Stimulated activated CD8-positive, alpha-beta memory T cell treated with anti-CD3 and anti-CD28 coated beads, Interleukin-15, amount 100 ng/mL, for 1 hour (primary cell): ENCODE measurements at places on chromosomes 1 and 21.

DNA sequence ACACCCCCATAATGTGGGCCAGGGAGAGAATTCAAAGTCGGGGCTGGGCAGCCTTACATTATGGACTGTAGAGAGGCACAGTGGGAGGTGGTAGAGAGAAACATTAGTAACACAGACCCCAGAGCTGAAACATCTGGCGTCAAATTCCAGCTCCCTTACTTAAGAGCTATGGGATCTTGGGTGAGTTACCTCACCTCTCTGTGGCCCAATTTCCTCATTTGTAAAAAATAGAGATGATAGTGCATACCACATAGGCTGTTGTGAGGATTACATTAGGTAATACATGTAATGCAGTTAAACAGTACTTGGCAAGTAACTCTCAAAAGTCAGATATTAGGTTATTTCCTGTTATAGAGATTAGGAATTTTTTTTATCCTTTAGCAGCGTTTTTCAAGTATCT lies 160.5 kb upstream of the KIAA0040 start:
- DNase-seq = no peak

DNA sequence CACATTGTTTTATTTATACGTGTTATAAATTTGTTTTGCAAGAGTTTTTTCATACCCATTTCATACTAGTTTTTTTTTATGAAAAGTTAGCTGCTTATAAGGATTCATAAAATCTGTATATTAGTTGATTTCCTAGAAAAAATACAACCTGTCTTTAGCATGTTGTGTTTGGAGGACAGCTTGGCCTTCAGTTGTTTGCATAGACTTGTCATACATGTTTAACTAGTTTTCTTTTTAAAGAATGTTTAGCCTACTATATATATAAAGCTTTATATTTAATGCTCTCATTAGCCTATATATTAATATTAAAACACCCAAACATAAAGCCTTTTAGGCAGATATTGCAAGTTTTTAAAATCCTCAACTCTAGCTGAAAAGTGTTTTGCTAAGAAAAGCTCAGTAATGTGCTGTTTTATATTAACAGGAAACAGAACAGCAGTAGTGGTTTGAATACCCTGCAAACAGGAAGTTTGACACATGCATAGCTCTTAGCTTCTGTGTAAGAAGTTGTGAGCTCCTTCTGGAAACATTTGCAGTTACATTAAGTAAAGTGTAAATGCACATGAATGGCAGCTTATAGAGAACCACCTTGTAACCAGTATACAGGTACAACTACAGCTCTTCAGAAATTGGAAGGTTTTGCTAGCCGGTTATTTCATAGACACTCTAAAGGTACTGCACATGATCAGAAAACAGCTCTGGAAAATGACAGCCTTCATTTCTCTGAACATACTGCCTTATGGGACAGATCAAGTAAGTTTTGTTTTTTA lies at the start of gene PRKACB:
PRKACB (plus strand) TSS at position 476 of the 770 bp plus-strand sequence; CDS start at position 567, 91 bp downstream.
- DNase-seq = no peak

- DNase-seq = no peak
Observed at GRCh38 chr1:92599184-92599583, 112.5 kb upstream of the GFI1 start.

DNA sequence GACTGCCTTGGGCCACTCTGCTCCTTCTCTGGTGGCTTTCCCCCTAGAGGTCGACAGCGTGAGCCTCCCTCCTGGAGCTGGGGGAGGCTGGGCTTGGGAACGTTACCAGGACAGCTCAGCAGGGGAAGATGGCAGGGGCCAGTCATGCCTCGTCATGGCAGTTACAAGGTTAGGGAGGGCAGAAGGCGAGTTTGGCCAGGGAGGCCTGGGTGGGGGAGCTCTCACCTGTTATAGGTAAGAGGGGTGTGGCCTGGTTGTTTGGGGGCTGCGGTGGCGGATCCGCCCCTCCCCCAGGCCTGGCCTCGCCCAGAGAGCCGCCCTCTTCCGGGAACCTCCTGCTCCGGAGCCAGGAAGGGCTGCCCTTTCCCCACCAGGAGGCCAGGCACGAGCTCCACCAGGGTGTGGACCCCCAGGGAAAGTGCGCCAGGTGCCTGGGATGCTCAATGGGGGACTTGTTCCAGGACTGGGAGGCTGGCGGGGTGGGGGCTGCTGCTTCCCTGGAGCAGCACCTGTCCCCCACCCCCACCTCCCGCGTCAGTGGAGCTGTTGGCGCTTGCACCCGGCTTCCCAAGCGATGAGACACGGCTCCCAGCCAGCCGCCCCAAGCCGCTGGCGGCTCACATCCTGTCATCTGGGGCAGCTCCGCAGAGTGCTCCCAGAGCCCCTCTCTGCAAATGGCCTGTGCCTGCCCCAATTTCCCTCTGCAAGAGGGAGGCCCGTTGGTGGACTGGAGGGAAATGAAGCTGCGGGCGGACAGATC lies 23.6 kb upstream of the PKP1 start:
- no peak for DNase-seq

DNA sequence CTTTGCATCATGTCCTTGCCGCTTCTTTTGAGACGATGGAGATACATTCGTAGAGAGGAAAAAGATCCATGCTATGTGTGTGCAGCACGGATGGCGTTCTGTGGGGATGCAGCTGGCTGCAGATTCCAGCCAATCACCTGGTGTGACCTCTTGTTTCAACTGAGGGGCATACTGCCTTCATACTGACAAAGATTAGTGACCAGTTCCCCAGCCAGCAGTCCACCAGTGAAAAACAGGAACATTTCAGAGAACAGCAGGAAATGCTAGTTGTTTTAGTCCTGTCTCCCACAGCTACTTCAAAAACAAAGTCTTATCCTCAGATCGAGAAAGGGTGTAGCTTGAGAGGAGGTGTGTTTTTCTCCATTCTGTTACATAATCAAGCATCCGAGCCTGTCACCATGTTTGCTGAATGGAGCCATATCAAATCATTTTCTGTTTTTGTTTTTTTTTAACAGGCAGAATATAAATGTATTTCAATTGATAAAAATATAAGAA lies 255.7 kb upstream of the FMN2 start:
- no peak for DNase-seq

GRCh38 chr1:22096463-22096862 lies 44.0 kb downstream of the CDC42 start:
- no peak for DNase-seq

GRCh38 chr1:43367026-43367903 lies 546 bp downstream of the ELOVL1 start:
- DNase-seq = no peak

GRCh38 chr1:78033797-78034172 lies 12.0 kb upstream of the GIPC2 start:
- no peak for DNase-seq

GRCh38 chr21:39616211-39616772 lies 3.6 kb downstream of the B3GALT5 start:
- no peak for DNase-seq

DNA sequence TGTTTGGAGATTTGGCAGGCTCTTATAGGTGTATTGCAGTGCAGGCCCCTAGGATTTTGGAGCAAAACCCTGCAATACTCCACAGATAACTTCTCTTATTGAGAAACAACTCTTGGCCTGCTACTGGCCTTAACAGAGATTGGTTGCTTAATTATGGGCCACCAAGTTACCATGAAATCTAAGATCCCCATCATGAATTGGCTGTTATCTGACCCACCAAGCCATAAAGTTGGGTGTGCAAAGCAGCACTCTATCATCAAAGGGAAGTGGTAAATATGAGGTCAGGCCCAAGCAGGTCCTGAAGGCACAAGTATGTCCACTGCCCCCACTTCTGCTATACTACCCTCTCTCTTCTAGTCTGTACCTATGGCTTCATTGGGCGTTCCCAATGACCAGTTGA lies 130.0 kb upstream of the TNFSF4 start:
- no peak for DNase-seq

- no peak for DNase-seq
Observed at GRCh38 chr1:74356493-74356892, 121.3 kb downstream of the TNNI3K start.

DNA sequence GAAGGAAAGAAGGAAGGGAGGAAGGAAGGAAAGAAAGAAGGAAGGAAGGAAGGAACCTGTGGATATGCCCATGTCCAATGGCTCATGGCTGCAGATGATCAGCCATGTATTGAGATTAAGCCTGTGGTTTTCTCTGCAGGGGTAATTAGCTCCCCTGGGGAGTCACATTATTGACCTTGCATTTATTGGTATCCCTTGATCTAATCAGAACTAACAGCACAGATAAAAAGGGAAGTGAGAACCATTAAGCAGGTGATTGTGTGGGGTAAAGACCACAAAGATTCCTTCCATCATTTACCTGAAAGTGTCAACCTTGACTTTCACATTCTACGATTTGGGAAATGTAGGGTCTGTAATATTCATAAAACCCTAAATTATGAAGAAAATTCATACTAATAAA lies 390.7 kb downstream of the BRINP2 start:
- no peak for DNase-seq

DNA sequence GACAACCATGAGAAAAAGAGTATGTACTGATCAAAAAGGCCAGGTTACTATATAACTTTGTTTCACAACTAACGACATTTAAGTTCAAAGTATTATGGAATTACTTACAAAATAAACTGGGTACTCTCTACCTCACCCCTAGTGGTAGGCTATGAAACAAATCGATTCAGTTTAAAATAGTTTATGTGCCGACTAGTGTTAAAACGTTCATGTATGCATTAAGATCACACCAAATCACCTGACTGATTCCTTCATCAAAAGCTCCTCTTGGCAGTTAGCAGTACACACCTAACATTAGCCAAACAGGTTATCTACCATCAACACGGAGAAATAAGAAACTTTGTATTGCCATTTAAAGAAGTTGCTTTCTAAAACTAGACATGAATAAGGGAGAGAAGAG lies 137.1 kb downstream of the AKT3 start:
- DNase-seq = no peak

DNA sequence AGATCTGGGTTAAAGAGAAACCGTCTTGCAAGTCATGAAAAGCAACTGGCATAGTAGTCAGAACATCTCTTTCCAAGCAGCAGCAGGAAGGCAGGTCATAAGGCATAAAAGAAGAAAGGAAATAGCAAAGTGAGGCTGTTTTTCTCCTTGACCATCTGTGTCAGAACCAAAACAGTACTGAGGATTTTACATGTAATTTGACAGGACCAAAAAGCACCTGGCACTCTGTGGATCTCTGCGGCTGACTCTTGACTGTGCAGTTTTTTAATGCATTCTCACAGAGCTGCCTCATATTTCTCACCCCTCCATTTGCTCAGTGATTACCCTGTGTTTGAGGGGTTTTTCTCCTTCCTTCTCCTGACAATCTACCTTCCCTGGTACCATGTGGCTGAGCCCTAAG lies 17.7 kb downstream of the TBX15 start:
- DNase-seq = no peak

DNA sequence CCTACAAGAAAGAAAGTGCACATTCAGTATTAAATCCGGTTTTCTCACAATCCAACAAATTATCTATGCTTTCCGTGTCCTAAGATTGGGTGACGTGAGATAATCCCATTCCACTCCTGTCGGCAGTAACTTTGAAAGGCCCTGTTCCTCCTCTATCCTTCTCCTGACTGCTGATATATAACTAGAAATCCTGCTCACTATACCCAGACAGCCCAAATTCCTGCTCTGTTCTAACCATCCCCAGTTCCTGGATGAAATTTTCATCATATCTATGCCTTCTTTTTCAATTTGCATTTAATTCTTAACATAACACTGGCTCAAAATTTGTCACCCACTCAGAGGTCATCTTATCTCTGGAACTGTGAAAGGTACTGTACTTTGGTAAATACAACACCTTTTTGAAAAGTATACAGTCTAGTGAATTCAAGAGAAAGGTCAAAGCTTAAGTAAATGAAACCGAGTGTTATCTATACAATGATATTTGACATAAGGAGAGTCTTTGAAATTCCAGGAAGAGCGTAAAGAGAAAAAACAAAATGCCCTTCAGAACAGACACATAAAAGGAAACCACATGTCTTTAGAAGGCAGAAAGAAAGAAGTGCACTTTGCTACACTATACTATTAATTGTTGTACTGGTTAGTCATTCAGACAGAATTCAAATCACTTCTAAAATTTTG lies 200.5 kb upstream of the NEGR1 start:
- DNase-seq = no peak

DNA sequence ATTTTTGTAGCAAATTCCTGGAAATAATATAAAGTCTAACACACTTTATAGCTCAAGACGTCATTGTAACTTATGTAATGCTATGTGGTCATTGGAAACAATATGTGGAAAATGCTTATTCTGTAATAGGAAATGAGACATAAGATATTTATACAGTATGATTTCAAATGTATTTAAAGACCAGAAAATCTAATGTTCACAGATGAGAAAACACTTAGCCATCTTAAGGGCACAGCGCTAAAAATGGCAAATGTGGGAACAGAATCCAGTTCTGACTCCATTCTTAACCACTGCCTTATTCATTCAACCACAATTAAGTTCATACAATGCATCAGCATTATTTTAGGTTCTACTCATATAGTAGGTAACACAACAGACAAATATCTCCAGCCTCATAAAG lies 12.5 kb downstream of the CSDE1 start:
- DNase-seq = no peak

GRCh38 chr1:44227211-44227610 lies 13.9 kb downstream of the DMAP1 start:
- DNase-seq = no peak

- no peak for DNase-seq
Observed at GRCh38 chr1:193766329-193766728, 579.9 kb upstream of the B3GALT2 start.

DNA sequence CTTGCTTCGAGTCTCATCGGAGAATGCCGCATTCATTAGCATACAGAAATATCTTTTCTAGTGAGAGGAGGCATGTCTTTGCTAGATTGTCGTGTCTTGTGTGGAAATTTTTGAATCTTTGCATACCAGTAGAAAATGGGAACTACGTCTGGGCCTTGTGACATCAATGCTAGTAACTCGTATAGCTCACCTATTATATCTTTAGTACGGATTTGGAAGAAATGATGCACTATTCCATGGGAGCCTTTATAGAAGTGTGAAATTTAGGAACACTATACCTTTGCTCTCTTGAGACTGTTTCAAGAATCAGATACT lies 835 bp downstream of the UHMK1 start:
- no peak for DNase-seq

- no peak for DNase-seq
Observed at GRCh38 chr1:12722626-12723025, 6.7 kb downstream of the AADACL3 start.

DNA sequence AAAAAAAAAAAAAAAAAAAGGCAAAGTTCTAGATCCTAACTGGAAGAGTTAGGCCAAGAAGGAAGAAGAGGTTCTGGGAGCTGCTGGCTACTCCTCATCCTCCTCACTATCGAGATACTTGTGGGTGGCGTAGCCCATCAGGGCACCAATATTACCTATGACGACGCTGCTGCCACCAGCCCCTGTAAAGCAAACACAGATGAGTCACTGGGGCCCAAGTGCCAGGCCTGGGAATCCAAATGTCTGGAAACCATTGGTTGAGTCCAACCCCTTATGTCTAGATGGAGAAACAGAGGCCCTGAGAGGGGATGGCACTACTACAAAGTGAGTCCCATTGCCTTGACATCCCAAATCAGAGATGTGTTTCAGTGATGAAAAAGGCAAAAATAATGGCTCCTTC lies 5.7 kb downstream of the IFI6 start:
- DNase-seq = no peak

- no peak for DNase-seq
Observed at GRCh38 chr1:91651661-91652071, 151.0 kb downstream of the CDC7 start.

GRCh38 chr1:198893763-198894444 lies 255.1 kb downstream of the PTPRC start:
- DNase-seq = no peak

- DNase-seq = no peak
Observed at GRCh38 chr1:64598100-64598571, 128.2 kb downstream of the CACHD1 start.
